ENCODE measurements at places on chromosomes 2 and 18. TPM values are rescaled to one million over a fixed set of nuclear protein-coding genes. Genes with fewer than 3 reads are reported as not detected.

The WBP1 gene
- 29.0 TPM for total RNA-seq

The RNF144A gene
- 22.1 TPM for total RNA-seq

The MRPL19 gene
- total RNA-seq: 70.6 TPM

The TUBA4A gene
- 235 TPM for total RNA-seq

The IL36G gene
- not detected for total RNA-seq

The ZDBF2 gene
- total RNA-seq: 9.9 TPM

The ELOA2 gene
- not detected for total RNA-seq

The L3MBTL4 gene
- 0.26 TPM for total RNA-seq

The RAX gene
- total RNA-seq: not detected

The REEP1 gene
- total RNA-seq: 0.19 TPM

The FIGLA gene
- not detected for total RNA-seq

All from activated CD4-positive, alpha-beta T cell treated with anti-CD3 and anti-CD28 coated beads, Interleukin-2, amount 10 ng/mL, durations not matched to agents 24 days and 14 days (primary cell).